ENCODE measurements at places on chromosomes 7 and 10.

DNA sequence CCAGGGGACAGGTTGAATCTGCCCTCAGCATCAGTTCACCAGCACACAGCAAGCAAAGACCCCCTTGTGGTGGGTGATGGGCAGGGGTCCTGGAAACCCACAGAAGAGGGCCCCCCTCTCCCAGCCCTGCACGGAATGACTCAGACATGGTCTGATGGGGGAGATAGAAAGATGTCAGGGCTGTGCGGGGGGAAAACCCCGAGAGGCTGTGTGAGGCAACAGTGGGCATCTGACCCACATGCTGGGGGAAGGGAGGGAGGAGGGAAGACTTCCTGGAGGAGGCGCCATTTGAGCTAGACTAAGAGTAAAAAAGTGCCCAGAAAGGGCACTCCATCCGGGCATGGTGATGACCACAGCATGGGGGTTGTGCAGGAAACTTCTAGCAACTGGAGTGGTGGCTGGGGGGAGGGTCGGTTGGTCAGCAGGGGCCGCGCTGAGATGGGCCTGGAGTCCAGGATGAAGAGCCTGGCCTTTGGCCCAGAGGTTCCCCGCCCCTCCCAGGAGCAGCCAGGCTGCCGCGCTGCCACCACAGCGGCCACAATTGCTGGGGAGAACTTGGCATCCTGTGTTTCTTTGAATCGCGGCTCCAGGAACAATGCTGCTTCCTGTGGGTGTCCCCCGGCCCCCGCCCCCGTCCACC is 2.5 kb downstream of the LFNG start:
- DNase-seq, result no peak

- no peak for DNase-seq
Measured at GRCh38 chr7:7662527-7662926, 22.0 kb downstream of the UMAD1 start.

GRCh38 chr7:91302794-91303193 is 38.6 kb downstream of the FZD1 start:
- no peak for DNase-seq

DNA sequence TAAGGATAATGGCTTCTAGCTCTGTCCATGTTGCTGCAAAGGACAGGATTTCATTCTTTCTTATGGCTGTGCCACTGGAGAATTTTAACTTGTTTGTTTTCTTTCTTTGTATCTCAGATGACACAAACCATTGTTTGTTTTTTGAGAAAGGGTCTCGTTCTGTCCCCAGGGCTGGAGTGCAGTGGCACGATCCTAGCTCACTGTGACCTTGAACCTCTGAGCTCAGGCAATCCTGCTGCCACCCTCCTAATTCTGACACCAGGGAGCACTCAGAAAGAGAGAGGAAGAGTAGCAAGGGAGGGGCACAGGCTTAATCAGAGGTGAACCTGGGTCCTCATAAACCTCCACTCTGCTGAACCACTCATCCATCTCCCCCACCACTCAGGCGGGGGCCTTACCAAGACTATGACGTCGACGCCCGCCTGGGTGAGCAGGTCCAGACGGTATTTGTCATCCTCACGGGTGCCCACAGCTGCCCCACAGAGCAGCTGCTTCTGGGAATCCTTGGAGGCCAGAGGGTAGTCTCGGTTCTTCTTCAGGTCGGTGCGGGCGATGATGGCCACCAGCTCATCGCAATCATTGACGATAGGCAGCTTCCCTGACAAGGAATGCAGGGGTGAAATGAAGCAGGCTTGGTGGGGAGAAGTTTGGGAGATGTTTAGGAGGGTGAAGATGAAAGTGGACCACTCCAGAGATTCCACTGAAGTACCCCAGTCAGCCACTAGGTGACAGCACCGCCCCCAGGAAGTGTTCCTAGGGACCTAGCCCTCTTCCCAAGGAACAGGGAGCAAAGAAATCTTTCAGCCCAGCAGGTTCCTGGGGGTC is 11.6 kb downstream of the IMPDH1 start:
- no peak for DNase-seq

GRCh38 chr10:21740989-21741388 is 207.0 kb downstream of the MLLT10 start:
- DNase-seq, result no peak

GRCh38 chr10:131231965-131232541 is 79.5 kb downstream of the TCERG1L start:
- no peak for DNase-seq

GRCh38 chr7:112161253-112162141 is 44.7 kb downstream of the DOCK4 start:
- DNase-seq, result no peak

Data from fibroblast of skin of left biceps (primary cell).